ENCODE measurements at places on chromosomes 16 and 17.
A peak's percentile ranks its signal among the peaks of the same experiment; 100 is the strongest.

- no peak for DNase-seq
These were observed 116.3 kb upstream of the IRX3 start for GRCh38 chr16:54402873-54403272.

GRCh38 chr16:56916571-56917403 lies 15.2 kb upstream of the HERPUD1 start:
- no peak for DNase-seq

GRCh38 chr16:29816694-29817441 lies 916 bp downstream of the PAGR1 start:
- no peak for DNase-seq

GRCh38 chr16:64206862-64207261 lies 915.0 kb downstream of the CDH11 start:
- DNase-seq: no peak

- no peak for DNase-seq
These were observed 5.8 kb upstream of the FN3KRP start for GRCh38 chr17:82710499-82711232.

GRCh38 chr16:78778101-78779004 lies 678.9 kb downstream of the WWOX start:
- DNase-seq: no peak

DNA sequence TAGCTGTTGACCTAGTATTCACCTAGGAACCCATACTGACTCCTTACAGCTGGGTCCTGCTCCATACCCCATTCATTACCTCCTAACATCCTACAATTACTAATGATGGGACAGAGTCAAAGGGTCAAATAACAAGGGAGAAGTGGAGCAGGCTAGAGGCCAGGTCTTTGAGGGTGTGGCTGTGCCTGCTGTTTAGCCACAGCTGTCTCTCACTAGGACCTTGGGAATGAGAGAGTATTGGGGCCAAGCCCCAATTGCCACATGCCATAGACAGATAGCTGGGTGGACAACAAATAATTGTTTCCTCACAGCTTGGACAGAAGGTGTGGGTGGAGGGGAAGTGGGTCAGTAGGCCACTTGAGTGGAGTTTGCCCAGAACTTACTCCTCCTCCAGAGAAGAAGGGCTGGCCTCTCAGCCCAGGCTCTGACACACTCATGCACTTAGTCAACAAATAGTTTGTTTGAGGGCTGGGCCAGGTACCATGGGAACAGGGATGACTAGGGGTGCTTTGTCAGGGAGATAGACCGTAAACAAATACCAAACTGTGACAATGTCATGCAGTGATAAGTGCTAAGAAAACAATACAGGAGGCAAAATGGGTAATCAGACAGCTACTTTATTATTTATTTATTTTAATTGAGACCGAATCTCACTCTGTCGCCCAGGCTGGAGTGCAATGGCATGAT lies 10.2 kb upstream of the CENPT start:
- DNase-seq: peak; percentile 44

All from effector memory CD4-positive, alpha-beta T cell (primary cell).